ENCODE measurements at places on chromosomes 2 and 18.

GRCh38 chr18:6650747-6651146 is 78.8 kb upstream of the ARHGAP28 start:
- DNase-seq: no peak

GRCh38 chr2:81648370-81648769 is 1343.8 kb upstream of the LRRTM1 start:
- no peak for DNase-seq

GRCh38 chr18:33745871-33746545 is 168.0 kb downstream of the ASXL3 start:
- DNase-seq: no peak

- DNase-seq: no peak
Observed at GRCh38 chr2:189851174-189851826, 67.0 kb downstream of the PMS1 start.

DNA sequence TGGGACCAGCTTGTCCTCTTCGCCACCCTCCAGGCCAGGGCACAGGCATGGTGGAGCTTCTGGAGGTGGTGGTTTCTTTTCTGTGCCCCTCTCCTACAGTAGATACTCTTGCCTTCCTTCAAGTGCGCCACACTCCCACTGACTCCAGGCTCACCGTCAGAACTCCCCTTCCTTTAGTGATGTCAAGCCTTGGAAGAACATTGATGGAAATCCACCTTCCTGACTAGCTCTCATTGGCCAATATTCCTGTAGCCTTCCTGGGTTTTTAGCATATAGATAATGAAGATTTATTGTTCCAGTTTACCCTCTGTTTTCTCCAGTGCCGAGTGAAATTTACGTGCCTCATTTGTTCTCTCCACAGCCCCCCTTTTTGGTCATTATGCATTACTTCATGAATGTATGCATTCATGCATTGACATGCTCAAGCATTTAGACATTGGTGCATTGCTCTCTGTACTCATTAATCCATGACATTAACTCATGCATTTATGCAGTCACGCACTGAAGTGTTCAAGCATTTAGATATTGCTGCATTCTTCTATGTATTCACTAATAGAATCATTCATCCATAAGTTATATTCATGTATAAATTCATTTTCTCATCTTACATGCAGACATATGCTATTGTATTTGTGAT is 37.3 kb downstream of the PLB1 start:
- DNase-seq: no peak

DNA sequence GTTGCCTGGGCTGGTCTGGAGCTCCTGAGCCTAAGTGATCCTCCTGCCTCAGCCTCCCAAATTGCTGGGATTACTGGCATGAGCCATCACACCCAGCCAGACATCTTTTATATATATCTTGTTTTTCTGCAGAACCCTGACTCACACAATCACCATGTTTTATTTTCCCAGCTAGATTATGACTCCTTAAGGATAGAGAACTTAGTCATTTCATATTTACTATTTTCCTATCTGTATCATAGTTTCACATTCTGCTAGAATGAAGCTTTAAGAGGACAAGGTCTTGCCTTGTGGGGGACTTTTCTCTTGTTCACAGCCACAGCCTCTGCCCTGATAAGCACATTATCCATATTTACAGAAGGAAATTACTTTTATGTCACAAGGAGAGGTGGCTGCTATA is 73.9 kb downstream of the LBH start:
- no peak for DNase-seq

- no peak for DNase-seq
Observed at GRCh38 chr2:149329489-149330126, 779 bp upstream of the LYPD6 start.

DNA sequence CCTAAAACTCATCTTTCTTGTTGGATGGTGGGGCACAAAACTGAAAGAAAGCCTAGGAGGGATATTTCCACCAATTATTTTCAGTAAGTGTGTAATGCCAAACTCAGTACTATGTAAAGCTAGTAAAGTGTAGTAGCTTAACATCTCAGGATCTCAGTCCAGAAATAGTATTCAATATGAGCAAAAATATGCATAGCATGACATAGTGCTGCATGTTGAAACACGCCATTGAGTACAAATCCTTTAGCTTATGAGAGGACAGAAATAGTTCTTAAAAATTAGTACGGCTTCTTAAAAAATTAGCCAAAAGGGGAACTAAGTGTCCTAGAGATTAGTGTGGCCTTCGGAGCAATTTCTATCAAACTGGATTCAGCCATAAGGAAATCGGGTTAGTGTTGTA is 21.7 kb upstream of the ATL2 start:
- no peak for DNase-seq

GRCh38 chr2:159160412-159160811 is 126.1 kb downstream of the WDSUB1 start:
- no peak for DNase-seq

GRCh38 chr2:88220718-88221117 is 50.6 kb downstream of the THNSL2 start:
- no peak for DNase-seq

DNA sequence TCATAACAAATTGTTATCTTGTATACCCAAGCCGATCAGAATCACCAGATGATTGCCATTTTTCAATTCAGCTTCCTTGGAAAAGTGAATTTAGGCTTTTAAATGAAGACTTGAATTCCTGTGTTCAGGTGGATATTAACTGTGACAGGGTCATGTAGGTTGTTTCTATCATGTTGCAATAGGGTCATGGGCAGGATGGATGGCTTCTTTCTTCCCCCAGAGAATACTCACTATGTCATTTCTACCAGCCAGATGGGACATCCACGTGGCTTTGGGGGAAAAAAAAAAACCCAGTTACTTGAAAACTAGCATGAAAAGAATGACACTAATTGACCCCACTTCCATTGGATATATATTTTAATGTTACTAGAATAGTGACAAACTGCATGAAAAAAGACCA is 14.6 kb upstream of the DSG2 start:
- DNase-seq: no peak

DNA sequence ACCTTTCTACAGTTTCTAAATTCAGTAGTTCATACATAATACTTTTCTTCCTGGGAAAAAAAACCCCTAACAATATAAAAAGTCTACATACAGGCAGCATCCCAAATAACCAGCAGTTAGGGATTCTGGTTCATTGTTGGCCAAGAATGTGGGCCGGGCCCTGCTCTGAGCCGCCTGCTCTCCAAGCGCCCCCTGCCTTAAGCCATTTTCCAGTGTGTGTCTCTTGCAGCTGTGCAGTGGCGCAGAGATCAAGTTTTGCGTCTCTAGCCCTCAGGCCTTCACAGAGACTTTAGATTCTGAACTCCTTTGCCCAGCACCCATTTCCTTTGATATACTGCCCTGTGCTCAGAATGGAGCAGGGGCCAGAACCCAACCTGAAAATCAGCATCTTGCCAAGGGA is 32.9 kb downstream of the RMC1 start:
- DNase-seq: no peak

GRCh38 chr2:54535599-54536195 is 79.6 kb downstream of the SPTBN1 start:
- DNase-seq: no peak

- DNase-seq: no peak
Observed at GRCh38 chr2:219178377-219179175, 501 bp downstream of the RETREG2 start.

Measured in stimulated activated CD8-positive, alpha-beta memory T cell treated with anti-CD3 and anti-CD28 coated beads, Interleukin-15, amount 100 ng/mL, for 1 hour (primary cell).